HuH-7.5 (cell line): ENCODE measurements at places on chromosomes 16 and 17.
A peak's percentile ranks its signal among the peaks of the same experiment; 100 is the strongest.

DNA sequence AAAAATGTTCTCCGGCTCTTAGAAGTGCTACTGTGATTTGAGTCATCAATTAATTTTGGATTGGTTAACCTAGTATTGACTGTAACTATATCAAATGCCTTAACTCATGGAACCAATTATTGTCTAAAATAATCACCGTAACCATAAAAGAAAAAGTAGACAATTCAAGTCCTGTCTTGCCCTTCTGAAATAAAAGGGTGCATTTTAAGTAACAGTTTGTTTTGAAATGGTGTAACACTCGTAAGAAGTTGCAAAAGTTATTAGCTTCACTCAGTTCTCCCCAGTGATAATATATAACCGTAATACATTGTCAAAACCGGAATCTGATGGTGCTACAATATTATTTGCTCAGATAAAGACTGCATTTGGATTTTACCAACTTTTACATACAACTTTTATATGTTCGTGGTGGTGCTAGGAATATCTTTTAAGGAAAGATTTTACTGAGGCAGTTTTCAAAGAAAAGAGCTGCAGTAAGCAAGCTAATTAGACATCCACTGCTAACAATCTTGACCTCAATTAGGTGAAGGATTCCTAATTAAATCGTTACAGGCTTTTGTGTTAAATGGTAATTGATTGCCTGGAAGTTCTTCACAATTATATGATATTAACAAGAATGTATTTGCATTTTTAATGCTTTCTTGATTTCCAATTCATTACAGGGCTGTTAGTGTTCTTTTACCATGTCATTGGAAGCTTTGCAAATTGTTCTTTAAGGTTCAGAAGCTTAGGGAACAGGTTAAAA, 413.1 kb upstream of the MON1B start:
- DNase-seq = no peak

DNA sequence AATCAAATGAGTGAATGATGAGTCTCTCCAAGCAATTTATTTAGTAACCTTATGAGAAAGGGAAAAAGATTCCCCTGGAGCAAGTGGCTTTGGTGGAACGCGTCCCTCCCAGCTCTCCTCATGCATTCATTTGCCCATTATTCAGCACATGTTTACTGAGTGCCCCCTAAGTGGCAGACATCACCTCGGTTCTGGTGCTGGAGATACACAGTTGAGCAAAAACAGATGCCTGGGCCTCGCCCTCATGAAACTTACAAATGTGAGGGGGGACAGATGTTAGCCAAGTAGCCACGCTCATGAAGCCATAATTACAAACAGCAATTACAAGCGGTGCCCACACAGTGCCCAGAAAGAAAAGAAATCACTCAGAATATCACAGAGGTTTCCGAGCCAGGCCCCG, 45.1 kb upstream of the CIBAR2 start:
- DNase-seq = no peak

- peak; percentile 49 for DNase-seq
Observed at GRCh38 chr16:12819126-12820117, 15.7 kb upstream of the CPPED1 start.

DNA sequence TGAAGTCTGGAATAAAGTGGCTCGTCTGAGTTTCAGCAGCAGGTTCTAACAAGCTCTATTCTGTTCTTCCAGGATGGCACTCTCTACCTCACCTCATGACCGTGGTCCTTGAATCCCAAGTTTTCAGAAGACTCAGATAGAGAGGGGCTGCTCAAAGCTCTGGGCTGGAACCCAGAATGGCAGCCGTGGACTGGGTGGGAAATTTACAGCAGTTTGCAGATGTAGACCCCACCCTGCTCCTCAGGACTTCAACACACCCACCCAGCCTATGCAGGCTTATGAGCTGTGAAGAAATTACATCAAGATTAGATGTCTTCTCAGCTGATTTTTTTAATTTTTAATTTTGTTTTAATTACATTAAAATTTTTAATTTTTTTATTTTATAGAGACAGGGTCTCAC, 59.4 kb downstream of the METRNL start:
- DNase-seq = no peak
